ENCODE measurements at places on chromosomes 5 and 9.

DNA sequence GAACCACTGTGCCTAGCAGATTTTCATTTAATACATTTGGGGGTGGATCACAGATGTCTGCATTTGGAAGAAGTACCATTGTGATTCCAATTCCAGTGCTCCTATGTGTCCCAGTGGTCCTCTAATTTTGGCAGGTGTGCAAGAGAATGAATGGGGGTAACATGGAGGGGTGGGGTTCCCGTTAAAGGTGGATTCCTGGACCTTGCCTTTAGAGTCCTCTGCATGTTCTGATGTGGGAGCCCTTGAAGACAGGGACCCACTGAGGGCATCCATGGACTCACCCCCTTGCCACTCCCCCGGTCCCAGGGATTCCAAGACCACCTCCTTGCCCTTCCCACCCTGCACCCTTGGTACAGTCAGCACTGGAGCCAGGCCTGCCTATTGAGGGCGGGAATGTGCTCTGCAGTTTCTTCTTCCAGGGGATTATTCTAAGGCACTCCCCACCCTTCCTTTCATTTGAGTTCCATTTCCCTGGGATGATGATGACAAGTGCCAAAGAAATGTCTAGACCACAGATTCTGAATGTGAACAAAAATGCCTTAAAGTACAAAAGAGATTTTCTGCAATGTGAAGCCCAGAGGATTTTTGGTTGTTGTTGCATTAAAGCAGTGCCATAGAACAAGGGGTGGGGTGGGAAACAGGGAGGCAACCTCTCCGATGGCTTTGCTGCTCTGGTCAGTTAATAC is 119.4 kb upstream of the PTCH1 start:
- no peak for DNase-seq

DNA sequence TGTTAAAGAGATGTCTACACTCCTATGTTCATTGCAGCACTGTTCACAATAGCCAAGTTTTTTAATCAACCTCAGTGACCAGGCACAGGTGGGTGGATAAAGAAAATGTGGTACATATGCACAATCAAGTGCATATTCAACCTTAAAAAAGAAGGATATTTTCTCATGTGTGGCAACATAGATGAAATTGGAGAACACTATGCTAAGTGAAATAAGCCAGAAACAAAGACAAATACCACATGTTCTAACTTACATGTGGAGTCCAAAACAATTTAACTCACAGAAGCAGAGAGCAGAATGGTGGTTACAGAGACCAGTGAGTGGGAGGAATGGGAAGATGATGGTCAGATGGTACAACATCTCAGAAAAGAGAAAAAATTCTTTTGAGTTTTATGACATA is 31.8 kb downstream of the ANXA1 start:
- no peak for DNase-seq

- DNase-seq = no peak
Observed at GRCh38 chr9:20512106-20512505, 110.2 kb downstream of the MLLT3 start.

- DNase-seq = no peak
Observed at GRCh38 chr5:29252390-29252789, 1941.1 kb upstream of the CDH6 start.

DNA sequence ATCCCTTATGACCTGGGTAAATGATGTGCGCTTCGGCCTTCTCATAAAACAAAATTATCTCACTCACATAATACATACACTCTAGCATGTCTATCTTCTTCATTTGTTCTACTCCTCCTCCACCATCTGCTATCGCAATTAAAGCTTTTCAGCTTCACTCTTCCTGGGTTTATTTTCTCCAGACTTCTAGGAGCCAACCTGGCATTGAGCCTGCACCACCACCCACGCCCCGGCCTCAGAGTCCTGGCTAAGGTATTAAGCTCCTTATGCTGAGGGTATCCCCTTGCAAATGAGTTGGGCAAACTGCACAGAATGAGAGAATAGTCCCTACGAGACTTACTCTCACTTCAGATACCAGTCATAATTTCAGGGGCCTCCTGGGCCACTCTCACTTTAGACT is 236.1 kb upstream of the CDH12 start:
- DNase-seq = no peak

GRCh38 chr9:12964271-12964670 is 189.5 kb downstream of the LURAP1L start:
- DNase-seq = no peak

DNA sequence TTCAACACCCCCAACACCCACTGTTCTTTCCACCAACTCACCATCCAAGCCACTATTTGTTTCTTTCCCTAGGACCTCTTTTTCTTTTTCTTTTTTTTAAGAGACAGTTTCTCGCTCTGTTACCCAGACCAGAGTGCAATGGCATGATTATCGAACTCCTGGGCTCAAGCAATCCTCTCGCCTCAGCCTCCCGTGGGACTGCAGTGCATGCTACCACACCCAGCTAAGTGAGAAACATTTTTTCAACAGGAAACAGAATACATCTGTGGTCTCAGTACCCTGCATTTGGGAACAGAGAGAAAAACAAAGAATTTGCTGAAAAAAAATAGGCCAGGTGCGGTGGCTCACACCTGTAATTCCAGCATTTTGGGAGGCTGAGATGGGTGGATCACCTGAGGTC is 24.6 kb downstream of the B4GALT1 start:
- DNase-seq = no peak

- DNase-seq = no peak
Observed at GRCh38 chr9:7209016-7209715, 451.4 kb downstream of the KDM4C start.

- no peak for DNase-seq
Observed at GRCh38 chr5:94967525-94967924, 317.4 kb downstream of the MCTP1 start.

DNA sequence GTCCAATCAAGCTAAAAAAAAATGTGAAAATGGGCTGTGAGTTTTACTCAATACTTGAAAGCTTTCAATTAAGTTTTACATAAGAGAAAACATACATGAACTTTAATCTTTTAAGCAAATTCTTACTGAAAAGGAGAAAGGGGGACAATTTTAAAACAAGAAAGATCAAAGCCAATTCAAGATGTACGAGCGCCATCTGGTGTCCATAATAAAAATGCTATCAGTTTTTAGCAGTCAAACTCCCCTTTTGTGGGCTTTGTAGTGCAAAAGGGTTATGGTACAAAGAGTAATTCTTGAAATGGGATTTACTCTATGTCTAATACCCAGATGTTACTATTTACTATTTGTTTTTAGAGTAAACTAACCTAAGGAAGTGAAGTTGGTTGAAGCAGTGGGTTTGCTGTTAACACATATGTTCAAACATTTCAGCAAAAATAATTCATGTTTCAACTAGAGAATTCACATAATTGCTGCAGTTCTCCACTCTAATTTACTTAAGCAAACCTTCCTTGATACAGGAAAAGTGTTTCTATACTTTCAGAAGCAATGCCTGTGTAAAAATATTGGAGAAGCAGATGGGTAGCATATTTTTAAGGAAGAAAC is 228.2 kb upstream of the TYRP1 start:
- DNase-seq = no peak

DNA sequence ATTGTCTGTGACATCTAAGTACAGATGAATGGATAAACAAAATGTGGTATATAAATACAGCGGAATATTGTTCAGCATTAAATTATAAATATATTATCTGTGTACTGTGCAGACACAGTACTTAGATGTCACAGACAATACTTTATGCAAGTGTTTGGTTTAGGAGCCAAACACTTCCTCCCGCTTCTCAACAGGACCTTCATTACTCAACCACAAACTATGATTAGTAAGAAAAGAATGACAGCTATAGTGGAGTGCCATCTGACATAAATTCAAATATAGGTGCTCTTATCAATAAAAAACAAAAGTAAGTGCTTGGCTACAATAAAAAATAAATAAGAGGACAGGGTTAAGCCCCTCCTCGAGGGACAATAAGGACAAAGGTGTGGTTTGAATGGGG is 38.9 kb upstream of the STX17 start:
- DNase-seq = no peak

GRCh38 chr5:141479776-141480175 is 4.0 kb downstream of the PCDHGC3 start:
- DNase-seq = no peak

DNA sequence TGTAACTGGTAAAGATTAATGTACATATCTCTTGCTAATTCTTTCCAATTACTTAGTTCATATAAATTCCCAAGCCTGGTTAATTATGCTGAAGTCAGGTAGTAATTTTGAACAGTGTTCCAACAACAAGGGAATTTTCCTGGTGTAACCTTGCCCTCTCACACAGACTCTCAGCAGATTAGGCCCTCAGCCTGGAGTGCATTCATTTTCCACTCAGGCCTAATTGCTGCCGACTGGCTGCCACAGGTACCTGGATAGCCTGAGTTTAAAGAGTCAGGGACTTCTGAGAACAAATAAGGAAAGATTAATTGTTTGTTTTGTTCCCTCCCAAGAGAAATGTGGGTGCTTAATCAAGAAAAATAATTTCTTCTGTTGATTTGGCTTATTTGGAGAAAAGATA is 71.4 kb downstream of the PPIC start:
- DNase-seq = no peak

DNA sequence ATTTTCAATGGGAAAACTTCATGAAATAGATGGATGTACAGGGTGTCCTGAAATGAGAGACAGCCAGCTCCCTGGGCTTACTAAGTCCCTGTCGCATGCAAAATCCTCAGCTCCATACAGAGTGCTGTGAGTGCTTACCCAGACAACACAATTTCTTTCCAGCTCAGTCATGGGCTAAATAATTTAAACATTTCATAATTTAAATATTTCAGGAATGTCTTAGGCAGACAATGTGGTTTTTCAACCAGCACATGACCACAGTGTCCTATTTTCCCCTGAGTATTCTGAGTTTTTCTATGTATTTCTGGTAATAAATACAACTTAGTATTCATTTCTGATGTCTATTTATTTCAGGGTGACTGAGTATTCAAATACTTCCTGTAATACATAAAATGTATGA is 188.5 kb upstream of the SNX2 start:
- DNase-seq = no peak

GRCh38 chr5:17897776-17898175 is 263.5 kb downstream of the TAF11L14 start:
- DNase-seq = no peak

GRCh38 chr9:27447031-27447683 is 76.9 kb upstream of the IFNK start:
- no peak for DNase-seq

DNA sequence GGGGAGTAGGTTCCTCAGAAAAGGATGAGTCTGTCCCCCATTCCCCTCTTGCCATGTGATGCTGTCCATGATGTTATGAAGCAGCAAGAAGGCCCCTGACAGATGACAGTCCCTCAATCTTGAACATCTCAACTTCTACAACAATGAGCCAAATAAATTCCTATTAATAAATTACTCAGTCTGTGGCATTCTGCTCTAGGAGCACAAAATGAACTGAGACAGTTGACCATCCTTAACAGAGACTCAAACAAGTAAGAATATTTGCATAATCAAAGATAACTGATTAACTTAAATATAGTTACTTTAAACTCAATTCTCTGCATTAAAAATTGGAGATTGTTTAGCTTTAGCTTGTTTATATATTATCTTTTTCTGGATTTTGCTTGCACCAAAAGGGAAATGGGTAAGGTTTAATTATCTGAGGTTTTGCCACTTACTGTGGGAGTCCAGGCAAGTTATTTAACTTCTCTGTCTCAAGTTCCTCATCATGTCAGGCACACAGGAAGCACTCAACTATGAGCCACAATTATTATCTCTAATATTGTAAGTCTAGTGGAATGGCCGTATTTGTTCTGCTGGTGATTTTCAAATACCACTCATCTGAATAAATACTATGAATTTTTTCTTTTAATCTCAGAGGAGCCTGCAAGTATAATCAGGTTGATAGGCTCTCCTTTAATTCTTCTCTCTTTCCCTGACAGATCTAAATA is 162.9 kb downstream of the TSSK1B start:
- DNase-seq = no peak

GRCh38 chr9:87854580-87854955 is 28.1 kb upstream of the SPATA31E1 start:
- DNase-seq = no peak

- DNase-seq = no peak
Observed at GRCh38 chr5:137333475-137333874, 165.7 kb downstream of the SPOCK1 start.

DNA sequence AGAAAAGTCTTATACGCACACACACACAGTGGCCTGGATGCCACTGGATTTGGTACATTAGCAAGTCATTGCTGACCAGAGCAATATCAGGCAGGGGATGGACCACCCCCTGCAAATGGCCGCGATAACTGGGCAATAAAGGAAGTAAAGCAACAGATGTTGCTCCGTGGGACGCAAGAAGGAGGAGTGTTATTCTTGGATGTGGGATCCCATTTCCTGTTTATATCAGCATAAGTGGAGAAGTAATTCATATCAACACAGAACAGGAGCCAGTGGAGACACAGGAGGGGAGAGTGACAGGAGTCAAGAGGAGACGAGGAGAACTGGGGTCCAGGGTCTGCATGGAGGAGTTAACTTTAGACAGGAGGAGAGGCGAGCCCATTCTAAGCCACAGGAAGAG is 18.4 kb downstream of the RUFY1 start:
- no peak for DNase-seq

- no peak for DNase-seq
Observed at GRCh38 chr5:27639005-27639612, 600.7 kb upstream of the CDH9 start.

DNA sequence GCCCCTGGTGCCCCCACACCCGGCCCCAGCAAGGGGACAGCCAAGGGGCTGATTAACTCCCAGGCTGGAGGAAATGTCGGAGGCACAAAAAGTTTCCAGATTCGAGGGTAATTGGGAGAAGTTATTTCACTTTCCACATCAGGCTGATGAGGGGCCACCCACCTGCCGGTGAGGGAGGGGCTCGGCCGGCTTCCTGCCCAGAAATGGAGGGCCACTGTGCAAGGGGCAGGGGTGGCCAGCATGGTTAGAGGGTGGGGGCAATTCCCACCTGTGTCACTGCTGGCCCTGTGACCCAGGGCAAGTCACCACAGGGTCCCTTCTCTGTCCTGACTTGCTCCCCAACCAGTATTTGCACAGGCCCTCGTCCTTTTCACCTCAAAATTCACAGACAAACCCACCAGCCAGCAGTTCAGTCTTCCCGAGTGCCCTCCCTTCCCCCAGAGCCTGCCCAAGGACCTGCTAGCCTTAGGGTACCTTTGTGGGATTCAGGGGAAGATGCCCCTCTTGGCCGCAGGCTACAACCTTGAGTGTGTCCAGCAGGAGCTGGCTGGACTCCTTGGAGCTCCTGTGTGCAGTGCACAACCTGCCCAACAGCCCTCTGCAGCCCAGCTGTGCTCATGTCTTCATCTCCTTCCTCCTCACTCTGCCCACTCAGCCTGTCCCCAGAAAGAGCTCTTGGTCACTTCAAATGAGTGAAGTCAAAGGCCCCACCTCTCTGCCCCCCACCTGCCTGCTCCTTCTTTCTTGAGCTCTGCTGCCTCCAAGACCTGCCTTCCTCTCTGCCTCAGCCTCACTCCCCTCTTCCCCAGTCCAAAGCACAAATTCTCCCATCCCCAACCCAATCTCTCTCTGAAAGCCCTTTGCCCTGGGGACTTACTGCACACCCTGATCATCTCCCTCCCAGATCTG is 130.5 kb downstream of the BARX1 start:
- no peak for DNase-seq

GRCh38 chr9:135827866-135828580 is 79.3 kb downstream of the CAMSAP1 start:
- DNase-seq = no peak

All from GM12892 (cell line).